ENCODE measurements at places on chromosomes 13 and 19. TPM values are rescaled to one million over a fixed set of nuclear protein-coding genes. Genes with fewer than 3 reads are reported as not detected.

The ZNF649 gene
- 9.7 TPM for total RNA-seq

- H3K27me3 ChIP-seq = no peaks in the 10 kb centered on the region
- H3K4me1 ChIP-seq = no peaks in the 10 kb centered on the region
These were observed 323.0 kb downstream of the NDFIP2 start for GRCh38 chr13:79803989-79804388.

GRCh38 chr19:45141203-45141900 lies 19.4 kb downstream of the NKPD1 start:
- no peak overlapping the region for H3K4me3 ChIP-seq
- no peak for DNase-seq
- no peak overlapping the region for H3K27ac ChIP-seq

- no peaks in the 10 kb centered on the region for H3K4me1 ChIP-seq
- H3K27ac ChIP-seq = no peak overlapping the region
- H3K27me3 ChIP-seq = no peaks in the 10 kb centered on the region
- no peak for DNase-seq
- H3K36me3 ChIP-seq = peaks cover 3% of the 10 kb centered on the region
These were observed 28.3 kb downstream of the INSR start for GRCh38 chr19:7265963-7266362.

- no peaks in the 10 kb centered on the region for H3K27me3 ChIP-seq
- DNase-seq = no peak
- H3K27ac ChIP-seq = no peak overlapping the region
- H3K4me1 ChIP-seq = no peaks in the 10 kb centered on the region
These were observed 10.0 kb downstream of the SCAF1 start for GRCh38 chr19:49651820-49652550.

The DNAAF3 gene
- 45.7 TPM for total RNA-seq
